ENCODE measurements at places on chromosomes 4 and X.

GRCh38 chr4:142331132-142331531, 515.0 kb downstream of the INPP4B start:
- DNase-seq = no peak

- no peak for DNase-seq
Measured at GRCh38 chr4:3344596-3344995, 51.8 kb downstream of the RGS12 start.

DNA sequence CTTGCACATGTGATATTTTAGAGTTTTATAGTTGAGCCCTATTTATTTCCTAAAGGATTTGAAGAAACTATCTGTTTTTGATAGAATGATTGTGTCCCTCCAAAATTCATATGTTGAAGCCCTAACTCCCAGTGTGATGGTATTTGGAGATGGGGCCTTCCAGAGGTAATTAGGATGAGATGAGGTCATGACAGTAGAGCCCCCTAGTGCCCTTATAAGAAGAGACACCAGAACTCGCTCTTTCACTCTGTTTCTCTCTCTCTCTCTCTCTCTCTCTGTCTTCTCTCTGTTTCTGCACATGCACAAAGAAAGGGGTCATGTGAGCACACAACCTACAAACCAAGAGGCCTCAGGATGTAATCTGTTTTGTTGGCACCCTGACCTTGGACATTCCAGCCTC, 921.9 kb upstream of the DIAPH2 start:
- DNase-seq = no peak

DNA sequence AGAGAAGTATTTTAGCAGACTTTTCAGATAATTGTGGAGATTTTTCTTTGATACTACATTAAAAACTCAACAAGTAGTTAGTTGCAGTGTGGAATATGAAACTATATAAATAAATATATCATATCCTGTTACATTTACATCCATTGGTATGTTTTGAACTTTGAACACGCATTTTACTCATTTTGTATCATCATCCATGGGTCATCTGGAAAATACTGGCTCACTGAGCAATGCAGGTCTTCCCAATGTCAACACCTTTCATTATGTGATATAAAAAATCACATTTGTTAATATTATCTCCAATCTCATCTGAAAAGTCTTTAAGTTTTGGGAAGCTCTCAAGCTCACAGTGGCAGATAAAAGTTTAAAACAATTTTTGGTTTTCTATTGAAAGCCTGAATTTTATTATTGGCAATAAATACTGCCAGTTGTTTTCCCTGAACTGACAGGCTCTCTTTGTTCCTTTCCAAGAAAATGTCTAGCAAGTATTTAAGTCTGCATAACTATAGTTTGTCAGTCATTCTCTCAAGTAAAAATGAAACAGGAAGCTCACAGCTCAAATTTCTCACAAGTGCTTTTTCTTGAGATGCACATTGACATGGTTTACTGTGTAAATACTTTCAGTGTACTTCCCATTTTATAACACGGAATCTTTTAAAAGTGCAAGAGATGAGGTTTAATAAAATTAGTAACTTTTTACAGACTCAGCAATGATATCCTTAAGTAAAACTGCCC, 183.5 kb upstream of the GPC4 start:
- no peak for DNase-seq

- no peak for DNase-seq
Measured at GRCh38 chrX:118551426-118551825, 55.8 kb downstream of the DOCK11 start.

GRCh38 chrX:41827886-41828285, 95.5 kb downstream of the CASK start:
- peak; percentile 70 for DNase-seq

- peak; percentile 12 for DNase-seq
Measured at GRCh38 chr4:83947830-83948193, 411.9 kb downstream of the GPAT3 start.

GRCh38 chrX:38692961-38693360, 108.3 kb upstream of the MID1IP1 start:
- no peak for DNase-seq

DNA sequence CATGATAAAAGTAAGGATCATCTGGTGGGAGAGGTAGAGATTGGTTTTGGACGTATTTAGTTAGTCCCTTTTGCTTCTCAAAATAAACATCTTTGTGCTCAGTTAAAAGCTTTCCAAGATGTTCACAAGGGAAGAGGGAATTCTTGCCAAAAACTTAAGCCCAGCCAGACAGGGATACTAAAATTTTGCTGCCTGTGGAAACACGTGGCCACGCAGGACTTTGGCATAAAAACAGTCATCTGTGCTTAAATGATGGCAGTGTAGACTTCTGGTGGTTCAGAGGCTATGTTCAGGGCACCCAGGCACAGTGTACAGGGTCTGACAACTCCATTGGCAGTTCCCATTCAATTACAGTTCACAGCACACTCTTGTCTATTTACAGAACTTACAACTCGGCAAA, 93.2 kb upstream of the JADE1 start:
- DNase-seq = no peak

GRCh38 chr4:168619266-168619631, 122.4 kb downstream of the PALLD start:
- peak; percentile 57 for DNase-seq

DNA sequence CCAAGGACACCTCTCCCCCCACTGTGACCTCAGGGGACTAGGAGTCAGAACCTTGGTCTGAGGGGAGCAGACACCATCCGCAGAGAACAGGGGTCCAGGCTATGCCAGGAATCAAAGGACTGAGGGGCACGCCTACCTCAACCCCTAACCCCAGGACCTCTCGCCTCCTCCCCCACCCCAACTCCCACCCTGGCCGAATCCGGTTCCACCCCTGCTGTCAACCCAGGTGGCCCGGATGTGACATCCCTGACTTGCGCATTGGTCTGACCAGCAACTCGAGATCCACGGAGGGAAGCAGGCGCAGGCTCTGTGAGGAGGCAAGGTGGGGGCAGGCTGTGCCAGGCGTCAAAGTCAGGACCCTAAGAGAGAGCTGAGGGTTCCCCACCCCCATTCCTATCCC, 468 bp upstream of the MAGEA4 start:
- DNase-seq = no peak

DNA sequence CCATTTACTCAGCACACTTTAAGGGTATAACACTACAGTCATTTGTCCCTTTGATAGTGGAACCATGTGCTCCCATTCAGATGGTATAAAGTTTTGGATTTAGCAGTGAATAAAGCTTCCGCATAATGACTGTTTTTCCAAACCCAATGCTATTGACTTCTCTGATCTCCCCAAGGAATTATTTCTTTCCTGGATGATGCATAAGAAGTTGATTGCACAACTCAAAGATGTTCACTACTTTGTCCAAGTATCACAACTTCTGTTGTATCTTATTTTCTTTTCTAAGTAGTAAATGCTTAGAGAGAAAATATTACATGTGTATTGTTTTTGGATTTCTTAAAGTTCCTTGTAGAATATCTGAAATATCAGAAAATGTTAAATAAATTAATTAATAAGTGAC, 300.2 kb downstream of the GPM6A start:
- DNase-seq = no peak

- DNase-seq = no peak
Measured at GRCh38 chr4:30860978-30861377, 140.8 kb downstream of the PCDH7 start.

GRCh38 chrX:108312957-108313356, 125.3 kb downstream of the COL4A6 start:
- peak; percentile 65 for DNase-seq

- DNase-seq = no peak
Measured at GRCh38 chr4:23828020-23828715, 61.7 kb downstream of the PPARGC1A start.

GRCh38 chr4:128281354-128281753, 6.3 kb downstream of the PGRMC2 start:
- no peak for DNase-seq

- no peak for DNase-seq
Measured at GRCh38 chr4:88308587-88308986, 24.2 kb upstream of the PPM1K start.

GRCh38 chr4:74109116-74109869, 10.3 kb upstream of the CXCL2 start:
- DNase-seq = peak; percentile 97

GRCh38 chr4:122635205-122635604, 14.3 kb upstream of the IL21 start:
- DNase-seq = no peak

DNA sequence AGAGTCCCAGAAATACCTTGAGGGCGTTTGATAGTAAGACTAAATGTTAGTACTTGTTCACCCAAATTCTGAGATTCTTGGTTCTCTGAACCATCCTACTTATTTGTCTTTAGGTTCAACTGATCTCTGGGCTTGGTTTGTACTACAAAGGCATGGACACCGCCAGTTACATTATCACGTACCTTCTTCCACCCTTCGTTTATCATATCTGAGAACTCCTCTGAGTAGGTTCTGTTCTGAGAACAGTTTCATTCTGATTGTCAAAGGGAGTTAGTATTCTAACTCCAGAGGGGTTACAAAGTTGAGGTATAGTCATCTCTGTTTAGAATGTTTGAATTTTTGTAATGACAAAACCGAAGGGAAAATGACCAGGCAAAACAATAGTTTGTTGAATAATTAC, 19.3 kb downstream of the ZFX start:
- no peak for DNase-seq

DNA sequence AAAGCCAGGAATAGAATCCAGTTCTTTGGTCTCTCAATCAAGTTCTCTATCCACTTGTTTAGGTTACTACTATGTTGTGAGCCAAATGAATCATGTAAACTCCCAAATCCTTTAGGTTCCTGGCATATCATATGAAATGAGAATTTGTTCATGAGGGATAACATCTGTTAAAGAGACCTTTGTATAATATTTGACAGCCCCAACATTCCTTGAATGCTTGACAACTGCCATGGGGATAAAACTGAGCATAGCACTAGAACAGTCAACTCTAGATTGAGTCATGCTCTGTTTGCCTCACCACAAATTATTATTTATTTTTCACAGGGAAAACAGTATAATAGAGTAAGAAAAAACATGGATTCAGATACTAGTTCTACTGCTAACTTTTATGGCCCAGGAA, 93.3 kb downstream of the NAA11 start:
- peak; percentile 67 for DNase-seq

DNA sequence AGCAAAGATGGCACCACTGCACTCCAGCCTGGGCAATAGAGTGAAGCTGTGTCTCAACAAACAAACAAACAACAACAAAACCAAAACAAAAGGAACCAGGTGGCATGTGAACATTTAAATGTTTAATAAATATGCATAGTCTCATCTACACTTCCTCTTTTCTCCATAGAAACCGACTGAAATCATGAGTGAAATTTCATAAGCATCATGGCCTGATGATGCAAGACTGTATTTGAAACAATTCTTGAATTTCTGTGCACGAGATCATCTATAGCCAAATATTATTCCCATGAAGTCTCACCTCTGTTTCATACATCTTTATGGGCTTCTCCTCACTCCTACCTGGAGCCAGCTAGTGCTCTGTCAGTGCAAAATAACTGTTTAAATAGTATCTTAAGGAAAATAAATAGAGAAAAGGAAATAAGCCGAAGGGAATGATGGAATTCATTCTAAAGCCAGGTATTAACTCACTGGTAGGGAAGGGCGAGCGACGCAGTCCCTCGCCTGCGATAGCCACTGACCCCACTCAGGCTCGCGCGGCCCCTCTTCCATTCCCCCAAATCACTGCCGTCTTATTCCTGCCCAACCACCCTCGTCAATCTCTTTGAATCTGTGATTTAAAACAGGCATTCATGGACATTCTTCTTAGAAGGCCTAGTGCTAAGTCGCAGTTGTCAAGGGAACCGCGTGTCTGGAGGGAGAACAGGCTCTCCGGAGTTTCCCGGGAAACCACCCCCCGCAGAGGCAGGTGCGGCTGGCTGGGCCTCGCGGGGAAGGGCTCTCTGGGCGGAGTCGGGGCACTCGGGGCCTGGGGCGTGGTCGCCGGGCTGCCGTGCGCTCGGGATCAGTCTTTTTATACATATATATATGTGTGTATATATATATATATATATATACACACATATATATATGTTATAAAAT, 52.4 kb upstream of the TRIM2 start:
- peak; percentile 43 for DNase-seq

DNA sequence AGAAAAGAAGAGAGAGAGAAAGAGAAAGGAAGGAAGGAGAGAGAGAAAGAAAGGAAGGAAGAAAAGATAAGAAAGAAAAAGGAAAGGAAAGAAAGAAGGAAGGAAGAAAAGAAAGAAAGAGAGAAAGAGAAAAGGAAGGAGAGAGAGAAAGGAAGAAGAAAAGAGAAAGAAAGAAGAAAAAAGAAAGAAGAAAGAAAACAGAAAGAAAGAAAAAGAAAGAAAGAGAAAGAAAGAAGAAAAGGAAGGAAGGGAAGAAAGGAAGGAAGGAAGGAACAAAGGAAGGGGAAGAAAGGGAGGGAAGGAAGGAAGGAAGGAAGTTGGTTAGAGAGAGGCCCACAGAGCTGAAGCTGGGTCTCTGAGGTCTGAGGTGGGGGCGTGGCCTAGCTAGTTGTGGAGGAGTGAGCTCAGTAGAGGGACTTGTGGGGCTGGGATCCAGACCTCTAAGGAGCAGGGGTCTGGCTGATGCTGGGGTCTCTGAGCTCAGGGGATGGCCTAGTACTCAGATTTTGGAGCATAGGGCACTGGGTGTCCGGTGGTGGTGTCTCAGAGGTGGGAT, 27.1 kb upstream of the PDZD4 start:
- DNase-seq = no peak

- peak; percentile 5 for DNase-seq
Measured at GRCh38 chr4:116005806-116006088, 892.3 kb upstream of the NDST4 start.

GRCh38 chr4:188783175-188783574, 643.9 kb downstream of the TRIML1 start:
- peak; percentile 50 for DNase-seq
